ENCODE measurements at places on chromosomes 5 and 9. TPM values are rescaled to one million over a fixed set of nuclear protein-coding genes. Genes with fewer than 3 reads are reported as not detected.

The LMBRD2 gene
- 1.5 TPM for total RNA-seq

The OLFML2A gene
- 34.4 TPM for total RNA-seq

The URM1 gene
- 77.2 TPM for total RNA-seq

The SLC45A2 gene
- not detected for total RNA-seq

The KIAA0825 gene
- total RNA-seq: 0.71 TPM

The C7 gene
- not detected for total RNA-seq

The PGM5 gene
- total RNA-seq: not detected

The TTC23L gene
- 0.21 TPM for total RNA-seq

The DDX4 gene
- total RNA-seq: 0.05 TPM

The CCNO gene
- 5.8 TPM for total RNA-seq

The TRIM14 gene
- 15.6 TPM for total RNA-seq

The ORM2 gene
- total RNA-seq: not detected

The GNAQ gene
- total RNA-seq: 20.7 TPM

The F2RL2 gene
- 4.7 TPM for total RNA-seq

The FBN2 gene
- 15.6 TPM for total RNA-seq

The FSTL4 gene
- total RNA-seq: 6.0 TPM

The INVS gene
- total RNA-seq: 7.9 TPM

The DMRT3 gene
- total RNA-seq: not detected

The PCDHGB5 gene
- total RNA-seq: 2.5 TPM

The RNF183 gene
- total RNA-seq: not detected

The CLTA gene
- total RNA-seq: 314 TPM

The TLX3 gene
- not detected for total RNA-seq

The JAKMIP2 gene
- not detected for total RNA-seq

The SEMA6A gene
- total RNA-seq: 0.15 TPM

The STOML2 gene
- 236 TPM for total RNA-seq

The AGXT2 gene
- total RNA-seq: not detected

The TERT gene
- total RNA-seq: 2.7 TPM

All from A549 treated with dexamethasone at 1 μM for 4 hours (cell line).